Right lung (tissue), 10 donors: ENCODE measurements at places on chromosomes 12 and 14.

DNA sequence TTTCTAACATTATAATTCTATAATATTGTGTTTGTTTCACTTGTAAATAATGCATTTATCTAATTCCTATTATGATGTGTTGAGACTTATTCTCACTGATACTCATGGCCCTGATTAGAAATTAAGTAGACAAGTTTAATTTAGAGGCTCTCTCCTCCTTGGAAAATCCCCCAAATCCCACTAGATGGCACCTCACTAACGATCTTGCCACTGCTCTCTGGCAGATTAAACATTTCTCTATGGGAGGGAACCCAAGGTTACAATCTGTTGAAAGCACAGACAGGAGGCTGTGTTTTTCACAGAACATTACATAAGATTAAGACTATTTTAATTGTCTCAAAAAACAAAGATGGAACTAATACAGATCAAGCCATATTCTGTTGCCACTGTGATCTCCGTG, 318.7 kb downstream of the LRFN5 start:
- peak; percentile 22 for DNase-seq

DNA sequence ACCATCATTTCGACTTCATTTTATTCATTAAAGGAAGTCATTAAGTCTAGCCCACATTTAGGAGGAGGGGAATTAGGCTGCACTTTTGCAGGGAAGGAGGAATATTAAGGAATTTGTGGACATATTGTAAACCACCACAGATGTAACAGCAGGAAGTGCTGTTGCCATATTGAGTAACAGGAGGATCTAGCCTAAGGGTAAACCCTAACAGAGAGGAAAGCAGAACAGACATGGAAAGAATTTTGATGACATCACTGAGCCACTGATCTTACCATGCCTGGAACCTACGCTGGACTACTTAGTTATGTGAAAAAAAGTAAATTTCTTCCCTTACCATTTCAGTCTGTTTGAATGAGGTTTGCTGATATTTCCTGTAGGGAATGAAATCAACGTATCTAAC, 100.7 kb upstream of the ATF7IP start:
- DNase-seq: no peak

- peak; percentile 58 for DNase-seq
Observed at GRCh38 chr12:26870491-26871419, 37.8 kb upstream of the ITPR2 start.

DNA sequence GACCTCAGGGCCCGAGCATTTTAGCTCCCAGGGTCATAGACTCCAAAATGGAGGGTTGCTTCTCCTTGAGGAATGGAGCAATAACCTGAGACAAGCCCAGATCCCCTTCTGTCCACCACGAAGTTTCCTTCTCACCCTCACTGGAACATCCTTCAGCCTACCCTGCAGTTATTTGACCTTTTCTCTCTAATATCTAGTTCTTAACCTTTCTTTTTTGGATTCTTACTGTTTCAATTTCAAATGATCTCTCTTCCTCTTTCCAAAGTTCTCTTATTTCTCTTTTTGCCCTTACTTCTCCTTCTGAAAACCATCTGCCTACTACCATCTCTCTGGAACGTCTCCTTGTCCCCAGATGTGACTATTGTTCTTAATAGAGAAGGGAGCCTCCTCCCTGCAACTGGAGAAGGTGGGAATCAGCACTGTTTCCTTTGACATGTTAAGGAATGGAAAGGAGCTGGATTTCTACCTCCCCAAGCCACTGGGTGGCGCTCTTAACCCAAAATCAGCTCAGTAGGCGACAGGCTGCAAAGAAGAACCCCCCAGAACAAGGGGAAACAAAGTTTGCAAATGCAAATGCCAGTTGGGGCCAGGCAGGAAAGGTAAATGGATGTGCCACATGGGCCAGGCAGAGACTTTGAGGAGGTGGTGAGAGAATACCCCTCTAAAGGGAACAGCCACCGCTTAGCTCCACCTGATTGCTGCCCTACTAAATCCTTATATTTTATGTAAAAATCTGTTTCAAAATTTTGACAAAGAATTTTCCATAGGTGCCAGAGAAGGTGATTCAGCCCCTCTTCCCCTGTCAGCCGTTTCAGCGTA, 22.4 kb upstream of the PDE1B start:
- peak; percentile 14 for DNase-seq

DNA sequence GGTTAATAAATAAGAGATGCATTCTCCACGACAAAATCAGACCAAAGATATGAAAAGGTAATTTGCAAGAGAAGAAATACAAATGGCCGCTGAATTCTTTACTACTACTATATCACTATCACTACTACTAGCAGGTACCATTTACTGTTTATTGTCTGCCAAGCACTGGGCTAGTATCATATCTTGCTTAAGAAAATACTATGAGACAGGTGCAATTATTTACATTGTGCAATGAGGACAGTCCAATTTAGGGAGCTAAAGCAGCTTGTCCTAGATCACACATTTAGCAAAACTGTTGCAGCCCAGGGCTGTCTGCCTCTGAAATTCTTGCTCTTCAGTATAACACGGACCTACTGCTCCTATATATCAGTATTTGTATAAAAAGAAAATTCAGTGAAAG, 52.8 kb downstream of the CRADD start:
- no peak for DNase-seq

DNA sequence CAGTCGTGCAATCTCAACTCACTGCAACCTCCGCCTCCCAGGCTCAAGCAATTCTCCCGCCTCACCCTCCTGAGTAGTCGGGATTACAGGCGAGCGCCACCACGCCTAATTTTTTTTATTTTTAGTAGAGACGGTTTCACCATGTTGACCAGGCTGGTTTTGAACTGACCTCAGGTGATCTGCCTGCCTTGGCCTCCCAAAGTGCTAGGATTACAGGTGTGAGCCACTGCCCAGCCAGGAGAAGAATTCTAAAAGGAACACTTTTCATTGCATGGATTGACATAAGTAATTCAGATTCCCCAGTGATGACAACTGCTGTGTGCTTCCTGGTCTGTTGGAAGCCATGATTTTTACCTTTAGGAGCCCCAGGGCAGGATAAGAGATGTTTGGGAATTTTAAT, 22.1 kb downstream of the DMAC2L start:
- no peak for DNase-seq

DNA sequence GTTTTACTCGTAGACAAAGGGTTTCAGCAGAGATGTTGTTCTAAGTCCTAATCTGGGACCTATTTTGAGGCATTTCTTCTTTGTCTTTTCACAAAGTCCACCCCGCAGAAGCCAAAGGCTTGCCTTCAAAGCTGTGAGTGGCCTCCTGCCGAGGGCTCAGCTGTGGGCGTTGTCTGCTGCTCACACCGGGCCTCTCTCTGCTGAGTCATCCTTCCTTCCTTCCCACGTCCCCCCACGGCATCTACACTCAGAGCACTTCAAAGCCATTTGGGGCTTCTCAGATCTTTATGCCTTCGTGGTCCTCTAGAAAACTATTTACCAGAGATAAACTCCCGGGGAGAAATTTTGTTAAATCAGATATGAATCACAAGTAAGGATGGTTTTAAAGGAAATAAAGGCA, 115.9 kb upstream of the TMPO start:
- no peak for DNase-seq

DNA sequence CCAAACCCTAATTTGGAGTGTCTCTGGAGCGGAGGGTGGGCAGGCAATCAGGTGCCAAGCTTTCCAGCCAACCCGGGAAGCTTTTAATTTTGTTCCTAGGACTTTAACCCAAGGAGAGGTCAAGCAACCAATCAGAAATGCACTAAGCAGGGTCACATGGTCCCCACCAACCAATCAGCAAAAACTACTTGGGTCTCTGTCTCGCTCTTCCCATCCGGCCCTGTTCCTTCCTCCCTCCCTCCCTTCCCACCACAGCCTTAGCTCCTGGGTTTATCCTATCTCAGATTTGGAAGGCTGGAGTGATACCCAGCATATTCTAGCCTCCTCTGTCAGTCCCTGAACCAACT, 7.3 kb downstream of the HOXC5 start:
- DNase-seq: no peak

- peak; percentile 12 for DNase-seq
Observed at GRCh38 chr12:13044906-13045299, 722 bp downstream of the FAM234B start.

GRCh38 chr14:82362452-82362851, 828.8 kb upstream of the SEL1L start:
- DNase-seq: no peak

- peak; percentile 43 for DNase-seq
Observed at GRCh38 chr14:77124345-77125280, 17.0 kb downstream of the ZDHHC22 start.

- DNase-seq: no peak
Observed at GRCh38 chr12:22377731-22378496, 43.4 kb upstream of the ST8SIA1 start.

DNA sequence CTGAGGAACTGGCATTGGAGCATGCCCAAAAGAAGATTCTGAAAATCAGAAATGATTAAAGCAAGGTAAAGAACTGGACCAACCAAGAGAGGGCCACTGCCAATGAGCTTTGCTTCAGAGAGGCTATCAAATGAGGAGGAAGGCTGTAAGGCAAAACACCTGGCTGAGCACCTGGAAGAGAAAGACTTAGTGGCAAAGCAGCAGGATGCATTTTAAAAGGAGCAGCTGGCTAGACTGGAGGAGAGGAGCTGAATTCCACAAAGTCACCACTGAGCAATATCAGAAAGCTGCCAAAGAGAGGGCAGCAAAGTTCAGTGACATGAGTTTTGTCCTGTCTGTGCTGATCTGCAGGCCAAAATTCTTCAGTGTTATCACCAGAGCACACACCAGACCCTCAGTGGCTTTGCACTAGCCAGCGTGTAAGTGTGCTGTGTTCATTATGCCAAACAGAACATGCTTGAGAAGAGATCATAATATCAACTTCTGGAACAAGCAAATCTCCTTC, 338.7 kb downstream of the TRHDE start:
- no peak for DNase-seq

DNA sequence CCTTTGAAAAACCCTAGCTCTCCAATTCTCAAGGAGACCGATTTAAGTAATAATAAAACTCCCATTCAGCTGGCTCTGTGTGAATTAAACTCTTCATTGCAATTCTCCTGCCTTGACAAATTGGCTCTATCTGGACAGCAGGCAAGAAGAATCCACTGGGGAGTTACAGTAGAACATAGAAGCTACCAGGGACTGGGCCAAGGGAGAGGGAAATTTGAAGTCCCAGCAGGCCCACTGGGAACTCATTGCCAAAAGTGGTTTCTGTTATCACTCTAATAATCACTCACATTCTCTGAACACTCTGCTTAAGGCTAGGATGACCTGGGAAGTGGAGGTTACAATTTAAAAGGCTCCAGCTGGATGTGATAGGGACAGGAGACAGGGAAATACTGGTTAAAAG, 384.5 kb upstream of the CCDC196 start:
- no peak for DNase-seq

- DNase-seq: no peak
Observed at GRCh38 chr12:26878661-26879119, 45.7 kb upstream of the ITPR2 start.

- no peak for DNase-seq
Observed at GRCh38 chr14:37669242-37669641, 73.8 kb downstream of the TTC6 start.

DNA sequence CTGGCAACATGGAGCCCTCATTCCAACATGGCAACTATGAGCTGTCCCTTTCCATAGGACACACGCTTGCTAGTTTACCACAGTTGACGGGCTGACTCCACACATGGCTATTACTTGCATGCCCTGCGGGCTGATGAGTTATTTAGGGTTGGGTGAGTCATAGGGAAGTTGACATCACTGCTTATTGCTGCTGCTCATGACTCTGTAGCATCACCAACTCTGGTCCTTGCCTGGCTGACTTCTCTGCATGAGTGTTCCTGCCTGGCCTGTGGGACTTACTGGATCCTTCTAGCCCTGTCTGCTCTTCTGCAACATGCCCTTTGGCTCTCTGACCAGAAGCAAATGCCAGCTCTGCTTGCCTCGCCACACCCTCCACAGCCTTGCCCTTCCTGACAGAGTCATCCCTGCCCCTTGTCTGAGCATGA, 199.5 kb downstream of the ANO6 start:
- DNase-seq: no peak

DNA sequence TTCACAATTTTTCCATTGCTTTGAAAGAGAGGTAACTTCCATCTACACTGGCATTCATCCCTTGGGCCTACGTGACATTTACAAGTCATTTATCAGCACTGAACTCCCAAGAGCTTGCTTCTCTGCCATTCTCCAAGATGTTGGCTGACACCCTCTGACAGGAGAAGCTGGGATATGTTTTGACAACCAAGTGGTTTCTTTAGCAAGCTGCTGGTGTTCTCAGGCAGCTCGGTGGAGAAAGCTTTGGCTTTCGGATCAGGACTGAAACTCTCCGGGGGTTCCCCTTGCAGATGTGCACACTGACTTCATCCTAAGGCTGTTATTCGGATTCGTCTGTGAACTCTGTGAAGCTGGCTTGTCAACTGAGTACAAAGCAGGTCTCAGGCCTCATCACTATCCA, 15.7 kb downstream of the KCNA5 start:
- no peak for DNase-seq

GRCh38 chr12:128905003-128905544, 51.8 kb downstream of the GLT1D1 start:
- DNase-seq: no peak

DNA sequence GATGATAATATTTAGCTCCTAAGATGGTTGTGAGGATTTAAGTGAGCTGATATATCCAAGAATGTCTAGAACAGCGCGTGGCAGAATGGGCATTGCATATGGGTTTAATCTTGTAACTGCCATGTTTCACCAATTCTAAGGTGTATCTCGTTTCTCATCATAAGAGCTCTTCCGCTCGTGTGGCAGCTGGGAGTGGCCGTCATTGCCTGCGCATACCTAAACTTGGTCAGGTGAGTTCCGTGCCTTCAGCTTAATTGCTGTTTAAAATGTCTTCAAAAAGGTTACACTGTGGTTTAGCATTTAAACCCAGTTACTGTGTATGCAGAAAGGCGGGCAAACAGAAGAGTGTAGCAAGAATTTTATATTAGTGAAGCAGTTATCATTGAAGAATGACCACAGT, 4.5 kb upstream of the AQP2 start:
- DNase-seq: no peak

DNA sequence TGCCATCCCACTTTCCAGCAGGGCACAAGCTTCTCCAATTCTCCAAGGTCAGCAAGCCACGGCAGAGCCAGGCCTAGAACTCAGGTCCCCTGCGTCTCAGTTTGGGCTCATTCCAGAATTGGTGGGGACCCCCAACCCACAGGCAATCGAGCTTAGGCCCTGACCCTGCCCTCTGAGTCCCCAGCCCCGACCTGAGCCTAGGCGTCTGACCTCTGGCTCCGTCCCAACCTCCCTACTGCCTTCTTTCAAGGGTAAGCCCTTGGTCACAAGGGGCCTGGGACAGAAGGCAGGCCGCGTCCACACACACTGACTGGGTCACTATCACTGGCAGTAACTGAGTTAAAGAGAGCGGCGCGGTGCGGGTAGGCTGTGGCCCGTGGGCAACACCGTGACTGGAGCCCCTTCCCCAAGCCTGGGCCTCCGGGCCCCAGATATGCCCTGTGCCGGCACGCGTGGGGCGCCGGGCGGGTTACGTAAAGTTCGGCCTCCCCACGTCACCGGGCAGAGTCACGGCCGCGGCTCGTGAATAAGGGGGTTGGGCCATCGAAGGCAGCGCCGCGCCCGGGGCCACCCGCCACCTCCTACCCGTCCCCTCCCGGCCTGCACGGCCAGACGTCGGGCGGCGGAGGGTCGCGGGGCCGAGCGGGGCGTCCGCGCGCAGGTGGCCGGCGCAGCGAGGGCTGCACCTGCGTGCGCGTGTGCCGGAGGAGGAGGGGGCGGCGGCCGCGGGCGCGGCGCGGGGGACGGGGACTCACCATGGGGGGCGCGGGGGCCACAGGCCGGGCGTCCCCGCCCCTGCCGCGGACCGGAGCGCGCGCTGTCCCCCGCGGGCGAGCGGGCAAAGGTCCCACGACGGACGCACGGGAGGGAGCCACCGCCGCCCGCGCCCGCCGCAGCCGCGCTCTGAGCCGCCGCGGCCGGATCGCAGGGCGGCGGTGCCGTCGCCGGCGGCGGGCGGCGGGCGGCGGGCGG, 516 bp downstream of the ANKRD9 start:
- DNase-seq: no peak
